ENCODE measurements at places on chromosomes 2 and 18.

- DNase-seq: no peak
Observed at GRCh38 chr2:53317861-53318260, 449.7 kb upstream of the CHAC2 start.

DNA sequence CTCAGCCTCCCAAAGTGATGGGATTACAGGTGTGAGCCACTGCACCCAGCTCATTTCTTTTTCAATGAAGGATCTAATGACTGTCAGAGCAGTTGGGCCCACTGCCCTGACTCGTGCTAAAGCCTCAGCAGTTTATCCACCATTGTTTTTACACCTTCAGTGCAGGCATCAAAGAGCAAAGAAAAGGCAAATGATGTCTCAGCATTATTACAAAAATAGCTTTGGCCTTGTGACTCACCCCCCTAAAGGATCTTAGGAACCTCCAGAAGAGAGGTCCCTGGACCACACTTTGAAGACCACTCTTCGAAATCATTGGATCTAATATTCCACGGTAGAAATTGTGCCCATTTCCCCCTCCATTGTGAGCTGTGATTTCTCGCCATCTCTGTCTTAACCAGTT is 21.3 kb downstream of the MLPH start:
- no peak for DNase-seq

DNA sequence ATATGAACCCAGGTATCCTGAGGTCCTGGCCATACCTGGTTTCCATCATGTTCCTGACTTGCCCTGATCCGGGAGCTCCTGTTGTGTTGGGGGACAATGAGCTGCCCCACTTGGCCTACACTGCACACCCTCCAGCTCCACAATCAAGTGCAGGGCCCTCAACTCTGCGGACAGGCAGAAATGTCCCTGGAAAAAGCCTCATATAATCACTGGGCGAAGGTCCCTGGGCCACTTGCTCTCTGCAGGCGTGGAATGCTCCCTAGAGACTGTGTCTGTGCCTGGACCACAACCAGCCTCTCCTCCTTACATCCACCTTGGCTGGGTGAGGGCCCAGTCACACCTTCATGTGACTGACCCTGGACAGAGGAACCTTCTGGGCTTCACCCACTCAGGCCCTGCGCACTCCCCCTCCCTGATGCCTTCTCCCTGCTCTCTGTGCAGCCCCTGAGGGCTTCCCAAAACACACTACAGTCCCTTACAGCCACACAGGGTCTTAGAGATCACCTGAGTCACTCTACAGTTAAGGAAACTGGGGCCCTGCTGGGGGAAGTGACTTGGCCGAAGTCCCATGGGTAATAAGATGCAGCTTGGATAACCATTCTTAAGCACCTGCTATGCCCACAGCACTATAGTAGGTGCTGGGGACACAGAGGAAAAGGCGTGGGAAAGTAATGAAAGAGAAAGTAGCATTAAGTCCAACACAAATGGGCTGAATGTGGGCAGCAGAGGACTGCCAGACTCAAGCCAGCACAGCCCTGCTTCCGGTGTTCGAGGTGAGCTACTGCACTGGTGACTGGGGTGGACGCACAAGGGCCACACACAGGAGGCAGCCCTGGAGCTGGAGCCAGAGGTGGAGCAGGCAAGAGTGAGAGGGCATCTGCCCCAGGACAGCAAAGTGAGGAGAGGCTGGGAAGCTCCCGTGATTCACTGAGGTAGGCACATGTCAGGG is 9.8 kb downstream of the BOLA3 start:
- no peak for DNase-seq

DNA sequence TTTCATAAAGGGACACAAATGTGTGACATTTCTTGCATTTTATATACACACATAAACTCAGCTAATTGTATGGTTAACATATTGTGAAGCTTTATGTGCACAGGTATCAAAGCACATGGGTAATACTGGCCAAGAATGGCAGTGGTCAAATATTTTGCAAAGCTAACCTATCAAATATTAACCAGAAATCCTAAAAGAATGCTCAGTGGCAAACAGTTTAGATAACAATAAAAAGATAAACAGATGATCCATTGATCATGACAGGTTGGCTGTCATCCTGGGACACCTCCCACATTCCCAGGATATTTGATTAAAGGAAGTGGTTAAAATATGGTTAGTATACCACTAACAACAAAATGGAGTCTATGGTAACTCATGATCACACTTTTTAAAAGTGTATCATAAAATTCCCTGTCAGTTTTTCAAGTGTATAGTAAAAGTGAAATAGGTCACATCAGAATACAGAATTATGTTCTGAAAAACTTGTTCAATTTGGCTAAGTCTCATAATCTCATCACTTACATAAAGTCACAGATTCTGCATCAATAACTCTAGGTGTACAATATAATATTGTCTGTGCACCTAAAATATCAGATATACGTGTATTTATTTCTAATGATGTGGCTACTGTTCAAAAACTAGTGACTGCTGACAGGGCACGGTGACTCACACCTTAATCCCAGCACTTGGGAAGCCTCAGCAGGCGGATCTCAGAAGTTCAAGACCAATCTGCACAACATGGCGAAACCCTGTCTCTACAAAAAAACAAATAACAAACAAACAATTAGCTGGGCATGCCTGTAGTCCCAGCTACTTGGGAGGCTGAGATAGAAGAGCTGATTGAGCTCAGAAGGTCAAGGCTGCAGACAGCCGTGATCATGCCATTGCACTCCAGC is 48.9 kb downstream of the CDH2 start:
- DNase-seq: no peak

GRCh38 chr2:14401873-14402272 is 230.6 kb upstream of the LRATD1 start:
- DNase-seq: peak; percentile 95

DNA sequence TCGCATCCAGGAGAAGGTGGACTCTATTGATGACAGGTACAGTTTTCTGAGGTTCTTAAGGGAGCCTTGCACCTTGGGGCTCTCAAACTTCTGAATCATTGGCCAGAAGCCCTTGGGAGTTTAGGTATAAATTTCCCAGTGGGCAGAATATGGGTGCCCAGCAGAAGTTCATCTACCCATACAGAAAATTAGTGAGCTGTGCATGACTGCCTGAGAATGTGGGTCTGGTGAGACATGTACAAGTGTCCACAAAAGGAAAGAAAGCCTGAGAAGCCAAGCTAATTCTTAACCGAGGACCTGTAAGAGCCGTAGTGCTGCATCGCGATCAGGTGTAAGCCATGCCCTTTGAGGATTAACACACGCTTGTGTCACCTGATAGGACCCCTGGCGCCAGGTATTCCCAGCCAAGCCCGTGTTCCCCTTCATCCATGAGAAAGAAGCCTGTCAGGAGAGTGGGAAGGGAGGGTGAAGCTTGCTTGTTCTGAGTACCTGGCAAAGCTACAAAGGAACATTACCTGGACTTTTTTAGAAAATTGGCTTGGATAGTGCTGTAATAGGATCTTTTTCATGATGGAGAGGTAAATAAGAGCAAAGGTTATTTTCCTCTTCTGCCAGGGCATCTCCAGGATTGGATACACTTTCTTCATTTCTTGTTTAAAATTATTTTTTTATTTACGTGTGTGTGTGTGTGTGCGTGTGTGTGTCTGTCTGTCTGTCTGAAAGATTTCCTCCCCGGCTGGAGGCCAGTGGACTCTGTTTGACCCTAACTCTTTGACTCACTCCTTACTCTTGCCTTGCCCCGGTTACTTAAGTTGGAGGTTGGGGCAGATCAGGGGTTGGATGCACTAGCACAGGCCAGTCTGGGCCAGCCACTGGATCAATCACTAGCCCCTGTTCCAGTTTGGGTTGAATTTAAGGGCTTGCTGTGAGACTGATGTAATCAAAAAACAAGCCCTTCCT is 90.4 kb upstream of the EML6 start:
- DNase-seq: no peak

DNA sequence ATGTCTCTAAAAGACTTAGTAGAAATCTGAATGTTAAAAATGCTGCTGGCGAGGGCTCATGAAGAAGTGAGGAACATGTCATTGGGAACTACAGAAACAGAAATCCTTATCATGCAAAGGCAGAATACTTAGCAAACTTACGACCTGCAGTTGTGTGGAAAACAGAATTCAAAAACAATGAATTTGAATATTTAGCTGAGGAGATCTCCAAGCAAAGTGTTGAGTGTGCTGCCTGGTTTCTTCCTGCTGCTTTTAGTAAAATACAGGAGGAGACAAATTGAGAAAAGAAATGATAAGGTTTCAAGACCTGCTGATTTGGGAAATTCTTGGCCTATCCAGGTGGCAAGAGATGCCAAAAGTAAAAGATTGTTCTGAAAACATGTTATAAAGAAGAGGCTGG is 38.5 kb downstream of the METTL4 start:
- DNase-seq: no peak

DNA sequence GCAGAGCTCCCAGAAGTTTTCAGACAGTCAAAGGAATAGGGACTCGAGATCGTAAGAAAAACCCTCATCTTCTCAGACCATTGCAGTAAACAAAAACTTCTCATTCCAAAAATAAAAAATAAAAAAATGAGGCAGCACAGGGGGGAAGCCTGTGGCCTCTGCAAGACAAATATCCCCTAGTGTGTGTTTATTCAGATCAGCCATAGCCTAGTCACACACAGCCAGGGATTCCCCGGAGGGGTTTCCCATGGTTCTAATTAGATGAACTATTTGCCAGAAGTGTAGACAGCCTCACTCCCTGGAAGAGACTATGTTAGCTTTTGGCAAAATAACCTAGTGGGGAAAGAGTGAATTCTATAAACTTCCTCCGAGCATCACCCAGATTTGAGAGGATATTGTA is 122.9 kb upstream of the KLF7 start:
- DNase-seq: peak; percentile 9

GRCh38 chr2:233486357-233486756 is 80.2 kb downstream of the USP40 start:
- DNase-seq: no peak

DNA sequence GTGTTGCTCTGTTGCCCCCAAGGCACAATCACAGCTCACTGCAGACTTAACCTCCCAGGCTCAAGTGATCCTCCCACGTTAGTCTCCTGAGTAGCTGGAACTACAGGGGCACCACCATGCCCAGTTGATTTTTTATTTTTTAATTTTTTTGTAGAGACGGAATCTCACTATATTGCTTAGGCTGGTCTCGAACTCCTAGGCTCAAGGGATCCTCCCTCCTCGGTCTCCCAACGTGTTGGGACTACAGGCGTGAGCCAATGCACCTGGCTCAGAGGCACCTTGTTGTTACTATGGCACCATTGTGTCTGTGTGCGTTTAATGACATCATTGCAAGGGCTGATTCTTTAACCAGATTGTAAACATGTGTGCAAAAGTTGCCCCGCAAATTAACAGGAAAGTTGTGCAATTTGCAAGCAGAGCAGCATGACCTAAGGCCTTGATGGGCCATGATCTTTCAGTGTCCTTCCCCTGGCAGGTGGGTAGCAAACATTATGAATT is 22.6 kb downstream of the TCF23 start:
- peak; percentile 34 for DNase-seq

DNA sequence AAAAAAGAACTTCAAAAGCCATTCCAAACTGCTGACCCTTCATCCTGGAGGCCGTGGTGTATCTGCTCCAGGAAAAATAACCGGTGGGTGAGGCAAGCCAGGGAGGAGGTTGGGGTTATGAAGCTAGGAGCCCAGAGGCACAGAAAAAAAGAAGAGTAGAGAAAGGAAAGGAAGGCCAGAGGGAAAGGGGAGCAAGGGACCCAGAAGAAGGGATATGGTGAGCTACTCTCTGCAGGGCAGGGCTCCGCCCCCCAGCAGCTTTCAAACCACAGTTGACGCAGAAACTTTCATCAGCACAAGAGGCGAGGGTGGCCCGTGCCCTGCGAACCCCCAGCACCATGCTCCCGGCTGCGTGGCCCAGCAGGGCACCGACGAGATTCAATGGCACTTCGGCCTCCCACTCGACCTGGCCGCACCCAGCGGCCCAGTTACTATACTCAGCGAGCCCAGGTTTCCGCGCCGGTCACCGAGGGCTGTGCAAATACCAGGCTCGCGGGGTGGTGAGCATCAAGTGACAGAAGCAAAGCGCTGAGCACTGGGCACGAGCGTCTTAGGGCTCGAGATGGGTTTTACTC is 665 bp downstream of the MCM6 start:
- peak; percentile 2 for DNase-seq

DNA sequence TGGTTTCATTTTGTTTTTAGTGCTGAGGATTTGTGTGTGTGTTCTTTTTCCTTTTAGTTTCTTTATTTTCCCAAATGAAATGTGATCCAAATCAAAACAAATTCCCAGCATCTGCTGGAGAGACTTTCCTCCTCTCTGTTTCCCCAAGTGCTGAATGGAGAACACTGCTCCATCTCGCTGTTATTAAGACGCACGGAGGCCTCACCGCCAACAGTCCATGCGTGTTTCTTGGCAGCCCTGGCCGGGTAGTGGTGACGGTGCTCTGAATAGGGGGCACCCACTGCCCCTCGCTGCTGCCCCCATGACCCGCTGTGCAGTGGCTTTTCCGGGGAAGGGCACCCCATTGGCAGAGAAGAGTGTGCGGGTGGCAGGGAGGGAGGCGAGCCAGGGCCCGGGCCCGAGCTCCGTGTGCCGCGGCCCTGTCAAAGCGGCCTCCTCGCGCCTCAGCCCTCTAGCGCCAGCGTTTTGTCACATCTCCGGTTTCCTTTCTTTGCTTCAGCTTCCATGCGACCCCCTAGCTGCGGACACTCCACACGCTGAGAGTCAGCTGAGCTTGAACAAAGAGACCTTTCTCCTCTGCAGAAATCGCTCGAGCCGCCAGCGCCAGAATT is 473.7 kb upstream of the SALL3 start:
- DNase-seq: no peak

DNA sequence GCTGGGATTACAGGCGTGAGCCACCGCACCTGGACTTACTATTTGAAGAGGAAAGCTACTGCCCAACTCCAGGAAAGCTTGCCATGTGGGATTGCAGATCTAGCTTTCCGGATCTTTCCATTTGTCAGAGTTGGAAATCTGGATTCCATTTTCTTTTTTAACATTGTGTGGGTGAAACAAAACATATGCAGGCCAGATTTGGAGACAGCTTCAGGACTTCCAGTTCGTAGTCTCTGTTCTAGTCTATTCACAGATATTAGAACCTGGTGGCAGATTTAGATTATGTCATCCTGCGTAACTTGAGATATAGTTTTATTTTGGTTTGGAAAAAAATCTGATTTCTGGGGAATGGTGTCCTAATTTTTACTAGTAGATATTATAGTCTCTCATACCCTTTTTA is 70.5 kb downstream of the ZNF236 start:
- DNase-seq: no peak

- no peak for DNase-seq
Observed at GRCh38 chr2:205375461-205376448, 306.5 kb upstream of the NRP2 start.

GRCh38 chr2:169897834-169898233 is 70.6 kb downstream of the UBR3 start:
- no peak for DNase-seq
